ENCODE measurements at places on chromosomes 7 and 10.

- DNase-seq, result peak; percentile 28
These were observed 7.5 kb downstream of the AGK start for GRCh38 chr7:141558544-141559183.

- DNase-seq, result peak; percentile 36
These were observed 386.6 kb downstream of the SH2D4B start for GRCh38 chr10:80924063-80924952.

- DNase-seq, result no peak
These were observed 476.1 kb downstream of the SH2D4B start for GRCh38 chr10:81013771-81014170.

DNA sequence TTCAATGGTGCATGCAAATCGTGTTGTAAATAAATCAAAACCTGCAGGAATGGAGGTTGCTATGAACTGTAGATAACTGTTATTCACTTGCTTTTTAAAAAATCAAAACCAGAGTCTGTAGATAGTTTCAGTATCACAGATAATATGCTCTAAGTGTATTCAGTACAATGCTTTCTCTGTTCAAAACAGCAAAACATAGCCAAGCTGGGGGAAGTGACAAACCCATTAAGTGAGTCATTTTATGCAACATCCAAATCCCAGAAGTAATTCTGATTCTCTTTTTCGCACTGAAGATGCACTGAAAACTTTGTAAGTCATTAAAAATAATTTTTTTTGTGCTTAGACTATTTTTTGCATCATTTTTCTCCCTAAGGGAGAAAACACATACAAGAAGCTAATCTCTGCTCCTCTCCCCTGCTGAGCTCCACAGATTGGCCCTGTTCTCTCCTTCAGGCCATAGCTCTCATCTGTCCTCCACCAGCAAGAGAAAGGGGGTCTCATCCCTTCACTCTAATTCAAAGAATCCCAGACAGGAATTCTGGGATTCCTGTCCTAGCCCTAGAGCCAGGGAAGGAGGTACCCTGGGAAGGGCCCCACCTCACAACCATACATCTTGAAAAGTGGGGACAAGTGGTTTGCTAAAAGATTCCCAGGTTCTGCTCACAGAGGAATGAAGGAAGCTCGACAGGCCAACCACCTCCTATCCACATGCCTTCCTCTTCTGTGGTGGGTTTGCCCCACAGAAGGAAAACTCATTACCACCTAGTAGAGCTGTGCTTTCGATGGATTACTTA lies 4.9 kb downstream of the PRTFDC1 start:
- DNase-seq, result no peak

DNA sequence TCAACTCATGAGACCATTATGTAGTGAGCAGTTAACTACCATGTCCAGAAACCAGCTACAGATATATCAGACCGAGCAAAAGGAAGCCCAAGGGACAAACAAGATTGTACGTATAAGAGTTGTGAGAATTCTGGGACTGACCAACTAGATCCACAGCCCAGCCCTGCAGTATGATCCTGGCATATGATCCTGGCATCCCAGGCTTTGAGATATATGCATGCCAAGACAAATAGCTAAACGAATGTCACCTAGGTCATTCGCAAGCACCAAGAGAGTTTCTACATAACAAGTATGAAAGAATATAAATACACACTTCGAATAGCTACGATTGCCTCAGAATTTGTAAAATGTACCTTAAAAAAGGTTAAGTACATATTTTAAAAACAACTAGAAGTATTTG lies 56.4 kb upstream of the PMPCB start:
- DNase-seq, result no peak

- peak; percentile 27 for DNase-seq
These were observed at the start of gene ADAM12 for GRCh38 chr10:126387931-126388911. Gene ADAM12, minus strand, starts transcription at chr10:126388477. Its CDS starts 332 bp downstream, at chr10:126388145.

GRCh38 chr7:14807507-14807906 lies 95.0 kb downstream of the DGKB start:
- no peak for DNase-seq

DNA sequence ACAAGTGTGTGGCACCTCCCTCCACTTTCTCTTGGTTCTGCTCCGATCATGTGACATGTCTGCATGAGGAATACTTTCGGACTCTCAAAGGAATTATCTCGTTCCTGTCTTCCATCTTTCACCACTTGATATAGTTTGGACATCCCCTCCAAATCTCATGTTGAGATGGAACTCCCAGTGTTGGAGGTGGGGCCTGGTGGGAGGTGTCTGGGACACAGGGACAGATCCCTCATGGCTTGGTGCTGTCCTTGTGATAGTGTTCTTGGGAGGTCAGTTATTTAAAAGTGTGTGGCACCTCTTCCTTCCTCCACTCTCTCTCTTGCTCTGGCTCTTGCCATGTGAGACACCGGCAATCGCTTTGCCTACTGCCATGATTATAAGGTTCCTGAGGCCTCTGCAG lies 166.4 kb downstream of the GFRA1 start:
- no peak for DNase-seq

GRCh38 chr10:77308084-77308732 lies 329.4 kb downstream of the KCNMA1 start:
- no peak for DNase-seq

- DNase-seq, result no peak
These were observed 15.2 kb downstream of the TMEM176B start for GRCh38 chr7:150784954-150785353.

- DNase-seq, result no peak
These were observed 174.0 kb upstream of the TCF7L2 start for GRCh38 chr10:112775892-112776674.
